ENCODE measurements at places on chromosomes 3 and 15.

GRCh38 chr3:160950542-160950941, 154.6 kb downstream of the B3GALNT1 start:
- DNase-seq = no peak

- DNase-seq = no peak
These were observed 44.5 kb downstream of the SLC24A1 start for GRCh38 chr15:65666257-65666656.

DNA sequence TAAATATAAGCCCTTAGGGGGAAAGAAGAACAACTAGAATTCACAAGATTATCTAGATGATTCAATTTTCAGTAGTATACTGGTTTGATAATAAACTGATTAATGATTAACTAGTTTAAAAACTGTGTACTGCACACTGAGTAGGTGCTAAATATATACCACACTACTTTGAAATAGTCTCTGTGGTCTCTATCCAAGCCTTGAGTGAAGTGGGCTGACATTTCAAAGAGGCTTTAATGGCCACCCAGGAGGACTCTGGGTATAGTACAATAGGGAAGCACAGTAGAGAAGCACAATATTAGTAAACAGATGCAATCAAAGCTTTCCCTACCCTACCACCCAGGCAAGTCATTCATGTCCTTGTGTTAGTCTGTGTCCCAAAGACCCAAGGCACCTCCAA, 46.7 kb downstream of the FILIP1L start:
- DNase-seq = no peak

- no peak for DNase-seq
These were observed 19.4 kb upstream of the MNS1 start for GRCh38 chr15:56484287-56484686.

- DNase-seq = no peak
These were observed 16.1 kb downstream of the HSPBAP1 start for GRCh38 chr3:122777563-122777962.

DNA sequence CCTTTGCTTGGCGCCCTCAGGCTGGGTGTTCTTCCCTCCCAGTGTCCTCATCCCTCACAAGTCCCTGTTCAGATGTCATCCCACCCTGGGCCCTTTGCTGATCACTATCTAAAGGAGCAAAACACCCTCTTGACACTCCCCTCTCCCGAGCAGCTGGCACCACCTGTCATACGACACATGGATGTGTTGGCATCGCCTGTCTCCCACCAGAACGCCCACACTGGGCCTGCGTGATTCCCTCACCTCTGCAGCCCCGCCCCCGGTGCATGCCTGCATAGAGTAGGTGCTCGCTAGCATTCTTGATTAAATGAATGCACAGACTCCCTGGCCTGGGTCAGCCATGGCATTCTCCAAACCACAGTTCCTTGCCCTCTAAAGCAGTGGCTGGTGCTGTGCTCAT, 75.8 kb downstream of the DNAJB8 start:
- DNase-seq = no peak

- DNase-seq = no peak
These were observed 966 bp downstream of the MYO1E start for GRCh38 chr15:59371458-59372351.

DNA sequence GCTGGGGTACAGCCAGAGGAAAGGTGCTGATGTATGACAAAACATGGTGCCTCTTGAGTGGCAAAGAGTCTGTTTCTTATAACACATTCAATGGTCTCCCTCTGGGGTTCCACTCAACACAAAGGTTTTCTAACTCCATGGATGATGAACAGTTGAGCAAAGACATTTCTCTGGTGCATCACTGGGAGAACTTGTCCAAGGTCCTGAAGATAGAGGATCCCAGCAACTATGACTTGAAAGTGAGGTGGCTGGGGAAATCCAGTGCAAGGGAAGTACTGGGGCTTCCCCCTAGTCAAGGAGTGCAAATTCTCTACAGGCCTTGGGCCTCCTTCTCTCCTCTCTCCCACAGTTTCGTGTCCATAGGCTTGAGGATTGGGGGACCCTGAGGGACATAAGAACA, 431.1 kb downstream of the WDR72 start:
- DNase-seq = no peak

GRCh38 chr15:62392376-62392775, 227.3 kb upstream of the C2CD4B start:
- DNase-seq = no peak

DNA sequence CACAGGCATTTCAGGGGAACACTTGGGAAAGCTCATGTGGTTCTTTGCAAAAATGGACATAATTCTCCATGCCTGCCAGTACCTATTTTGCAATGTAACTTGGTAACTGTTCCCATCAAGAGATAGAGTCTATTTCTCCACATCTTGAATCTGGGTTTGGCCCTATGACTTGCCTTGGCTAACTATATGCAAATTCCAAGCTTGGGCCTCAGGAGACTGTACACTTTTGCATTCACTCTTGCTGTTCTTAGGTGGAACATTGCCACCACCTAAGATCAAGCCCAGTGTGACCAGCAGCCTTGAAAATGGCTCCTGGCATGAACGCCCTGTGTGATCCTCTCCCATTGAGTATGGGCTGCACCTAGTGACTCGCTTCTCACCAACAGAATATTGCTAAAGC, 19.8 kb upstream of the SMAD6 start:
- no peak for DNase-seq

DNA sequence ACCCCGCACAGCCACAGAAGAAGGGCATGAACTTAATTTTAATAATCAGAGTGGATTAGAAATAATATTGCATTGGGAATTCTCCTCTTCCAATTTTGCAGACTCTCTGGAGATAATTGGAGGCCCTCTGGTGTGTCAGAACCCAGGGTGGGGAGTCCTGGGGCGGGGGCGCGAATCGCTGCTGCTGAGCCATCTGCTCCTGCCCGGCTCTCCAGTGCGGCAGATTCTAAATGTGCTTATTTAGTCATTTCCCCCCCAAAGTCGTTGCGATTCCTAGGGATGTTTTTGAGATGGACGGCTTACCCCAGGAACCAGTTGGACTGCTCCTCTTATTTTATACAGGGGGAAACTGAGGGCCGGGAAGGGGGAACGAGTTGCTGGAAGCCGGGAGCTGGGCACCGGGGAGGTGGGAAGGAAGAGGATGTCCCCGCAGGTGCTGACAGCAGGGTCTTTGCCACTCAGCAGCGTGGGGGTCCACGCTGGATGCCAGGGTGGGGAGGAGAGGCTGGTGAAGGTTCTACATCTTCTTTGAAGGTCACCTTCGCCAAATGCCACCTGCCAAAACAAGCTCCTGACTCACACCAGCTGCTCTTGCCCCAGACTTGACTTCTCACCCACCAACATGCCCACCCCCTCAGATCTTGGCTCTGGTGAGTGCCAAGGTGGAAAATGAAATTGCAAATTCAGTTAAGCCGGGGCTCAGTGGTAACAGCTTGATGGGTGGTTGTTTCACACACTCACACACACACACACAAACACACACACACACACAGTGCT, 91.3 kb upstream of the PRR23E start:
- no peak for DNase-seq

- DNase-seq = no peak
These were observed 536.7 kb upstream of the LMCD1 start for GRCh38 chr3:7964899-7965298.

DNA sequence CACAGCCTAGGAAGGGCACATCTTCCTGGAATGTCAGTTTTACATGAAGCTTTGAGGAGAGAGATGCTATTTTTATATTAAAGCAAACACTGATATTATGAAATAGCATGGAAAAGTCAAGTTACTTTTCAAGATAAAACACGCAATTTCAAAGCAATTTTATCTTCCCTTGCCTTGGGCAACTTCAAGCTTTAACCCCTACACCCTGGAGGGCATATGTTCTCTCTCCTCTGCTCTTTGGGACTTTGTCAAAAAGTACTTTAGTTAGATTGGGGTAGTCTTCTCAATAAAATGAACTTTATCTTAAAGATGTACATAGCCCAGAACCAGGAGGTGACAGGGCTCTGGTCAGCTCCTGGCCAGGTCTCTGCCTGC, 86.9 kb upstream of the PLXNA1 start:
- DNase-seq = no peak

GRCh38 chr3:197428952-197429351, 126.8 kb downstream of the BDH1 start:
- no peak for DNase-seq

- DNase-seq = no peak
These were observed 120.1 kb upstream of the NMNAT3 start for GRCh38 chr3:139797724-139798343.

DNA sequence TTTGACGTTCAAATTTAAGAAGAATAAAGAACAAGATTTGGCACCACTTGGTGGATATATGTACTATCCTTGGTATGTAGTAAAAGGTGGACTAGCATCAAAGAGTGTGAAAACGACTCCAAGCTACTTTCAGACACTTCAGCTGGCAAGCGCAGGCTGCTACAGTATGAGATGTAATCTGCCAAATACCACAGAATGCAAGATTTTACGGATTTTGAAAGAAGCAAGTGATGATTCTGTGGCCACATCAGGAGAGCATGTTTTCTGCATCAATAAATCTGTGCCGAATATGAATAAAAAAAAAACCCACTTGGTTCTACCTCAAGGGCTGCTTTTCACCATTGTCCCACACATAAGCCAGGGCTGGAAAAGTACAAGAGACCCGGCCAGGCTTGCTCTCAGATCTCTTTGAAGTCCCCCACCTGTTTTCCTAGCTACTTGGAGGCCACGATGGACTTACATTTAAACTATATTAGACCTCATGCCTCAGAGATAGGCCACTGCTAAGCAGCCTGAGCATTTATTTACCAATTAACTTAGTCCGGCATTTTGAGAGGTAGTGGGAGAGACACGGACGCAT, 37.4 kb downstream of the MYO1E start:
- no peak for DNase-seq
